ENCODE measurements at places on chromosomes 4 and X. TPM values are rescaled to one million over a fixed set of nuclear protein-coding genes. Genes with fewer than 3 reads are reported as not detected.

- no peak for DNase-seq
Measured at GRCh38 chr4:79450053-79450452, 42.0 kb upstream of the GK2 start.

Gene RBM46
- 0.03 TPM for polyA plus RNA-seq

Gene CTAG1B
- not detected for polyA plus RNA-seq

GRCh38 chr4:7392438-7393421, 42.0 kb downstream of the PSAPL1 start:
- DNase-seq: no peak

Gene PPARGC1A
- 25.0 TPM for polyA plus RNA-seq

Gene AKAP4
- 0.11 TPM for polyA plus RNA-seq

- no peak for DNase-seq
Measured at GRCh38 chr4:7358100-7358735, 76.5 kb downstream of the PSAPL1 start.

Gene CCSER1
- 21.4 TPM for polyA plus RNA-seq

DNA sequence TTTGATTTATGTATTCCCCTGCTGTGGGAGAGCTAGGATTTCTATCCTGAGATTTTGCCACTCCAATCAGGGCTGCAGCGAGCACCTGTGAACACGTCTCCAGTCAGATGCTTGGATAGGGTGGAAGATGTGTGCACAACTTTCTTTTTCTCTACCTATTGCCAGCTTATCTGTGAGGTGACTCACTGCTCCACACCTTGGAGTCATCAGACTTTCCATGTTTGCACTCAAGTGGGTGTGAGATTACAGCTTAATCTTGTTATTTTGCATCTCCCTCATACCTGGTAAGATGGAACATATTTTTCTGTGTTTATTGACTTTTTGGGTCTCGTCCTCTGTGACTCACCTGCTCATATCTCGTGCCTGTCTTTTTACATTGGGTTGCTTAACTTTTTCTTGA, 32.2 kb downstream of the PSAPL1 start:
- no peak for DNase-seq

- DNase-seq: no peak
Measured at GRCh38 chr4:109411964-109412363, 21.7 kb upstream of the SEC24B start.

DNA sequence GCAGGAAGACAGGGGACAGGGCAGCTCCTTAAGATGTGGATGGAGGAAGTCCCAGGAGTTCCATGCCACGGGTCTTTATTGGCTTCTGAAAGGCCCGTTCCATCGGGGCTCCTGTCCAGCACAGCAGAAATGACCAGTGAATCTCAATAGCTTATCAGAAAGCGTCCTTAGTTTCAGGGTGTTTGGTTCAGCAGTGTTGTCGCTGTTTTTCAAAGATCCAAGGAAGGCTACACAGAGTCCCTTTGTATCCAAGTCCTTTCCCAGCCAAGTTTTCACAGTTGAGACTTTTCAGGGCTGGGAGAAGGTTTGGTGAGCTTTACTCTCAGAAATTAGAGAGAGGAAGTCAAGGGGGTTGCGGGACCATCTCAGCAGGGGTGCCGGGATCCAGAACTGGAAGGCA, 5.0 kb upstream of the ZCCHC4 start:
- DNase-seq: no peak

- no peak for DNase-seq
Measured at GRCh38 chr4:163565226-163566135, 71.0 kb downstream of the TMA16 start.

GRCh38 chrX:81168391-81168790, 33.3 kb downstream of the HMGN5 start:
- DNase-seq: no peak
